Heart right ventricle (tissue), 16 donors: ENCODE measurements at places on chromosomes 16 and 17. TPM values are rescaled to one million over a fixed set of nuclear protein-coding genes. Genes with fewer than 3 reads are reported as not detected.

The CHST5 gene
- 0.66 TPM for polyA plus RNA-seq

GRCh38 chr17:40491486-40491885 lies 9.9 kb downstream of the TNS4 start:
- DNase-seq, result no peak

The SLC5A2 gene
- polyA plus RNA-seq, result 1.9 TPM

- no peak for DNase-seq
Measured at GRCh38 chr17:17043461-17044271, 1.4 kb downstream of the MPRIP start.

GRCh38 chr16:5581428-5581827 lies 483.8 kb upstream of the EEF2KMT start:
- DNase-seq, result no peak

DNA sequence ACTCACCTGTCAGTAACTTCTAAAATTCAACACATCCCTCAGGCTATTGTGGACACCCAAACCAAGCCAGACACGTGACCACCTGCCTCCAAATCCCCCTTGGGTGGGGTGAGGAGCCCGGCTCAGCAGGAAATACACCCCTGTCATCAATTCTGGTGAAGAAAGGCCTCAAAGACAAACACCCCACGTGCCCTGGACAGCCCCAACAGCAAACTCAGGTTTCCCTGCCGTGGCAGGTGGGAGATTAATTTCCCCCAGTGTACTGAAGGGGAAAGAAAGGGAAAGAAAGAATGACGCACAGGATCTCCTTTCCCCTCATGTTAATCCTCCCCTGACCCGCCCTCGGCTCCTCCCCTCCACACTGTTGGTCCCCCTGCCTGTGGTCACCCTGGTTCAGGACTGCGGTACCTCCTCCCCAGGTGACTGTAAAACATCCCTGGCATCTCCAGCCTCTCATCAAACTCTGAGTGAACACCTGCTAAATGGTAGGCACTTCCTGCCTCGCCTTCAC lies 98.3 kb downstream of the ZNF423 start:
- DNase-seq, result no peak
